HT-29 (cell line): ENCODE measurements at places on chromosomes 5 and 9.

DNA sequence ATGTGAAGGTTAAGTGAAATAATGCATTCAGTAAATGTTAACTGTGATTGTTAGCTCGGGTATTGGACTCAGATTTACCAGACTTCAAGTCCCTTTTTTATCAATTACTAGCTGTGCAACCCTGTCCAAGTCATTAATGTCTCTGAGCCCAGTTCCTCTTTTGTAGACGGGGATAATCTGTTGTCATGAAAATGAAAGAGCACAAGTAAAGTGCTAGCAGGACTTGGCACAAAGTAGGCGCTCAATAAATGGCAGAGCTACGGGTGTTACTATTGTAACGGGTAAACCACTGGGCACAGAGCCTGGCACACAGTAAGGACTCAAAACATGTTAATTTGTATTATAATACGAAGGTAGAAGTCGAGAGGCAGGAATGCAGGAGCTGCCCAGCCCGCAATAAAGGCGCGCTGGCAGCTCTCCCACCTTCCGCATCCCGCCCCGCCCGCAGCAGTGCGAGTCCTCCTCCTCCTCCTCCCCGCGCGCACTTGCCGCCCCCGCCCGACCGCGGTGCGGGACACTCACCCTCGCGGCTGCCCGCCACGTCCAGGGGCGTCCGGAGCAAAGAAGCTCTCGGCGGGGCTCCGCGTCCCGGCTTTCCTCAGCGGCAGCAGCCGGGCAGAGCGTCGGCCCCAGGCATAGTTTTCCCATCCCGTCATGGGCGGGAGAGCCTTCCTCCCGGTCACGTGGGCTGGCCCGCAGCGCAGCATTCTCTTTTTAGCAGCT lies at the start of gene C1QTNF2:
Gene C1QTNF2 (minus strand): TSS at position 637 of the 723 bp plus-strand sequence. CDS start 15,615 bp downstream, outside the sequence.
- no peak for DNase-seq

- peak; percentile 4 for DNase-seq
These were observed 4.9 kb upstream of the AKNA start for GRCh38 chr9:114392749-114393112.

GRCh38 chr5:101687349-101687985 lies 608.6 kb downstream of the SLCO4C1 start:
- no peak for DNase-seq

DNA sequence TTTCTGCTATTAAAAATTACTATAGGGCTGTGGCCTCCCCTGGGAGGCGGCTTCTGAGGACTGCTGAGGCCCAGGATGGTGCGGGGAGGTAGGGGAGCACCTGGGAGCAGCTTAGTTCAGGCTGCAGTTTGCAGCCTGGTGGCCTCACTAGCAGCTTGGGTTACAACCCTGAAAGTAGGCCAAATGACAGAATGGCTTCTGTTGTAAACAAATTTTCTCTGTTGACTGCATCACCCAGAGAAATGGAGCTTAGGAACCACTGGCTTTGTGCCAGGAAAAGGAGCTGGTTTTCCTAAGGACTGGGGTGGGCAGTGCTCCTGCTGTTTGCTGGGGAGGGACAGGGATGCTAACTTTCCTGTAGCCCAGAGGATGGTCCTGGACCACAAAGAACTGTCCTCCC lies 130.3 kb downstream of the ENTREP1 start:
- DNase-seq, result no peak

- no peak for DNase-seq
These were observed 33.0 kb downstream of the ERGIC1 start for GRCh38 chr5:172866802-172867748.

DNA sequence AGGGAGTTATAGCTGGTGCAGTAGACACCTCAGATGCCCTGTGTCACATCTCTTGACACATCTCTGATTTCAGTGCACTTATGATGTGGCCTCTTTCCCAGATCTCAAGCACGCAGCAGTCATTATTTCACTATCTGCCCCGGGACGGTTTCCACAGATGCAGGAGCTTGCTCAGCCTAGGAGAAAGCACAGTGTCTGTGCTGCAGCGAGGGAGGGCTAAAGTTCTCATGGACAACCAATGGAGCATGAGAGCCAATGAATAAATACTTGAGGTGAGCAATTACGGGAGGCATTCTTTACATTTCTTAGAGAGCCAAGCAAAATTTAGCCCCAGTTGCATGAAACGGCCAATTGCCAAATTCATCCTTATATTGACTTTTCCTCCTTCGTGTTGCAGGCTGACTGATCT lies 7.4 kb upstream of the MOB3B start:
- DNase-seq, result no peak
